NCI-H2227 treated with DMSO at 0.1 percent for 48 hours (cell line): ENCODE measurements at places on chromosomes 5 and 9.
A peak's percentile ranks its signal among the peaks of the same experiment; 100 is the strongest.

DNA sequence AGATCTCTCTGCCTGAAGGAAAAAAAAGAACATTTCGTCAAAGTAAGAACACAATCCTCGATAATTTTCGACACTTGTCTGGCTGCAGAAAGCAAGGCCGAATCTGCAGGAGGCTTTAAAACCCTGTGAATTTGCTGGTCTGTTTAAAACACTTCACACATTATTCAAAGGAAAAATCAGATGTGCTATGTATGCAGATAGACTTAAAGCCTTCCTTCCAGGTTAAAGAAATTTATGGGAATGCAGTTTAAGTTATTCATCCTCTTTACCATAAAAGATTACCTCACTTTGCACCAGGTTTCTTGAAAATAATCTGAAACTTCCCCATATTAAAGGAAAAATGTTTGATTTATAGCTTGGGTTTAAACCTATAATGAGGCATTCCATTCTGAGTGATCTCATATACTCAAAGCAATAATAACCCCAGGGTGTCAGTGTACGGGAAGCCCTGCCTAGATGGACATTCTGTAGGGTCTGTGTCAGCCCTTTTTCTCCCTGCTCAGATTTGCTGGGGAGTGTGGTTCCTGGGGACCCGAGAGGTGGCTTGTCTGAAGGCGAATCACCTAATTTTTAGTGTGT is 323.5 kb upstream of the SLC24A2 start:
- peak; percentile 13 for DNase-seq

DNA sequence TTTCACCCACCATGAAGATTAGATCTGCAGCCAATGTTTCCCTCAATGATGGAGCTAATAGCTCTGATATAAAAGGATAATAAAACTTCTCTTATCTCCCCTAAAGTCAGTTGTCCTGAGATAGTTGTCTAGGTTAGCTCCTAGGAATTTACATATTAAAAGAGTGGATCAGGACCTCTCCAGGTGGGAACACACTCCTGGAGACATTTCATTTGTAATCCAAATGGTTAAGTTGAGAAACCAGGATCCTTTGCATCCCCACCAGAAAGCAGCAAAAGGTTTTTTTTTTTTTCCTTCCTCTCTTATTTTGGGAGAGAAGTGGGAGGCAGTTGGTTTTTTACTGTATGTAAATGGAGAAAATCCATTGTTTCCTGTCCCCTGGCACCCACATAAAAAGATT is 182.5 kb upstream of the FBXL17 start:
- no peak for DNase-seq

GRCh38 chr9:25461416-25461815 is 216.8 kb downstream of the TUSC1 start:
- no peak for DNase-seq

DNA sequence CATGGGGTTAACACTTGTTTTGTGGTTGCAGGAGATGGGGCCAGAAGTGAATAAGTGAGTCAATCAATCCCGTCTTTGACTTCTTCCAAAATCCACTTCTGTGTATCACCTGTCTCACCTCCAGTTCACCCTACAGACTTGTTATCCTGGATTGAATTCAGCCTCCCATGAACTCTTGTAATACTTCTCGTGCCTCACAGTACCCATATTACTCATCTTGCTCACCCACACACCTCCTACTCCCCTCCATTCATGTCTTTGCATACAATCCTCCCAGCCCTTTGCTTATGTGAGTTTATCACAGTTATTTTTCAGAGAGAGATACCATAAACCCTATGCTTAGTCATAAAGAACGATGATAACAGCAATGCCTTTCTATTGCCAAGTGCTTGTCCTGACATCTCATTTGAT is 52.9 kb upstream of the PAPPA start:
- no peak for DNase-seq

GRCh38 chr9:120281665-120282064 is 298.3 kb downstream of the CDK5RAP2 start:
- no peak for DNase-seq
